Inflammatory macrophage (primary cell): ENCODE measurements at places on chromosomes 1 and 21.
A peak's percentile ranks its signal among the peaks of the same experiment; 100 is the strongest.

DNA sequence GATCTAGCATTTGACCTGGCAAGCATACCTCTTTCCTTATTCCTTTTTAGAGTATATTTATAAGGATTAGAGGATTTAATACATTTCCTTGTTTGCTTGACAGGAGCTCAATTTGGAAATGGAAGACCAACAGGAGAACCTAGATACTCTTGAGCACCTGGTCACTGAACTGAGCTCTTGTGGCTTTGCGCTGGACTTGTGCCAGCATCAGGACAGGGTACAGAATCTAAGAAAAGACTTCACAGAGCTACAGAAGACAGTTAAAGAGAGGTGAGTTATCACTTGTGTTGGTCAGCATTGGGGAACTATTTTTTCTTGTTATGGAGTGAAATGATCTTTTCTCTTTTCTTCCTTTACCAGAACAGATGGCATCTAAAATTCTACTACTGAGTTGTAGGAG lies 123.4 kb upstream of the BMP8A start:
- no peak for DNase-seq

DNA sequence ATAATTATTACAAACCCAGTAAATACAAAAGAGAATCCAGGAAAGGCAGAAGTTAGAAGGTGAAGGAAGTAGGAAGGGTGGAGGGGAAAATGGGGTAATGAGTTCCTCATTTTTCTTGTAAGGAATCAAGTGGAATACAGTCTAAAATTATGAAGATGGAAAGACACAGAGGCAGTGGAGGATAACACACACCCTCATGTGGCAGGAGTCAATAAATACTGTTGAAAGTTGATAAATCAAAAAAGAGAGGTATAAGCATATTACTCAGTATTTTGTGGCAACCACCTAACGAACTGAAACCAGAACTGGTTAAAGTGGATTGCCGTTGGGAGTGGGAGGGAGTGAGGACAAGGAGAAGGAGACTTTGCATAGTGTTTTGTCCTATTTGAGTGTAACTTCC lies 78.6 kb upstream of the SLC44A3 start:
- peak; percentile 70 for DNase-seq

- DNase-seq: no peak
Measured at GRCh38 chr1:230575886-230576500, 66.3 kb upstream of the COG2 start.

DNA sequence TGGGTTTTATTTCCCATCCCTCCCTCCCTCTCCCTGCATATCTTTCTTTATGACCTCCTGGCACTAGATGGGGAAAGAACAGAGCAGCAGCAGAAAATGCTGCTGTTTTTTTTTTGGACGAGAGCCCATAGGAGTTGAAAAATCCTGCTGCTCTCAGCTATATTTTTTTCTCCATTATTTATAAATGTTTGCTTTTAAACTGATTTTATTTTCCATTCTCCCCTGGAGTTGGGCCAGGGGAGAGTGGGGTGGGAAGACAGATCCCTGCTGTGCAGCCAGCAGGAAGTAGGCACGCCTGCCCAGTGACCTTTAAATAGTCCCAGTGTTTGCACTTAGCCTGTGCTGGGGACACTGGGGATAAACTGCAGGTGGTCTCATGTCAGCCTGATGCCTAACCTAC lies 17.4 kb downstream of the SFT2D2 start:
- DNase-seq: no peak

GRCh38 chr1:204437796-204438570 lies 26.4 kb upstream of the PPP1R15B start:
- DNase-seq: no peak
